ENCODE measurements at places on chromosomes 2 and 18.

- DNase-seq = no peak
Observed at GRCh38 chr2:47039489-47039870, 115.6 kb downstream of the STPG4 start.

DNA sequence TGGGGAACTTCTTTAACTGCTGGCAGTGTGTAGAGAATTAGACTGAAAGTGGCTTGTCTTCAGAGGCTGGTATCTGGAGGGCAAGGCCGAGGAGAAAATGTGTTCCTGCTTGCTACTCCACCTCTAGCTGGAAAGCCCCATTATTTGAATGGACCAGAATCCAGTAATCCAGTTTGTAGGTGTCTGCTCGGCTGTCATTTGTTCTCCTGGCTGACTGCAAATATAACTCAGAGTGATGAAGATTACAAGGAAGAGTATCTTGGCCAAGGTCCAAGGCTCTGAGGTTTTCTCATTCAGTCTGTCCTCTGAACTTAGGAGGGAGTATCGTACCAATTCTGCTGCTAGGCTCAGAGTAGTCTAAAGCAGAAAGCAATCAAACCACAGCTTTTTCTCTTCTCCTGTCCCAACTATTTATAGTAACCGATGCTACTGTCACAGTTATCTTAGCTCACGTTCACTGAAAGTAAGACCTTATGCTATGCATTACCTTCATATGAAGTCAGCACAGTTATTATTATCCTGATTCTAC lies 228.6 kb downstream of the SETBP1 start:
- peak; percentile 17 for DNase-seq

DNA sequence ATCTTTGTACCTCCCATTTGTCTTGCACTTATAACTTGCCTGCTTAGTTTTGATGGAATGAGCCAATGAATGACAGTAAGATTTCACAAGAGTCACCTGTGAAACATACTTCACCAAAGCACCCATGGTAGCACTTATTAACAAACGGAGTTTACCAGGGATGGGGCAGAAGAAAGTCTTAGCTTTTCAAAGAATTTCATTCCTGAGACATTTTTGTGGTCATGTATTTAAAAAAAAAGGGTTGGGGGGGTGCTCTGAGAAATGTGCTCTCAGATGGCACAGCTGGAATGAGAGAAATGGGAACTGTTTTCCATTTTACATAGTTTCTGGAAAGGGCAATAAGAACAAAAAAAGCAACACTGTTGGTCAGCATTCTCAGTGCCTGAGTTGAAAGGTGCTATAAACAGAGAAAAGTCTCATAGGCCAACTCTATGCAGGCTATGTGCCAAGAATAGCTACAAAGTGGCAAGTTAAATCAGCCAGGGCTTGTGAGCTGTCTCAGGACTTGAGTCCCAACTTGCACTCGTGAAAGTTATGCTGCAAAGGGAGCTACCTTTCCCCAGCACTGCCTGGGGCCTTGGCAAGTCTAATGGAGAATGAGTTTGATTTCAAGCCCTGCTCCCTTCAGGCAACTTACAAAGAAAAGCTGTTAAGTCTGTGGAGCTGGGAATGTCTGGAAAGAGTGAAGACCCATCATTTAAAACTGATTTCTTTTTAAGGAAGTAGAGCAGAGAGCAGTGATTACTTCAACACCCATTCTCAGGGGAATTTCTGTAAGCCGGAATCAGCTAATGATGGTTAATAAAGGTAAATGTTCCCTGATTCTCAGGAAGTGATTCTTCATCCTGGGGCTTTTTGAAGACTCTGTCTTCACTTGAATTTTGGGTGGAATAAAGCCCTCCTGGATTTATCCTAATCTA lies 170.6 kb downstream of the SLC8A1 start:
- peak; percentile 87 for DNase-seq

DNA sequence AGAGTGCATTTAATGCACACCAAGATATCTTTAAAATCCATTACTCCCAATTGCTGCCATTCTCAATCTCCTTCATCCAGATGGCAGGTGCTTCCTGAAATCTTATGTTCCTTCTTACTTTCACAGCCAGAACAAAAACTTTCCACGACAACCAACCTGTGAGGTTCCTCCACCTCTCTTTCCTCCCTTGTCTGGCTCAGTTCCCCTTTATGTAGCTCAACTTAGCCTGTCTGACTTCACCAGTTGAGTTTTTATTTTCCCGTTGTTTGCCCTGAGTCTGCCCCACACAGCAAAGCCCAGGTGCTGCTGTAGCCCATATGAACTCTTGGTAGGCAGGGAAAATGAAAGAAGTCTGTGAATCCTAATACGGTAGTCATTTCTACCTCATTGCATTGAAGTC lies 112.5 kb downstream of the MREG start:
- DNase-seq = no peak

- no peak for DNase-seq
Observed at GRCh38 chr18:32112826-32113225, 21.2 kb downstream of the RNF138 start.

- DNase-seq = no peak
Observed at GRCh38 chr18:65257149-65257548, 493.7 kb upstream of the CDH7 start.

DNA sequence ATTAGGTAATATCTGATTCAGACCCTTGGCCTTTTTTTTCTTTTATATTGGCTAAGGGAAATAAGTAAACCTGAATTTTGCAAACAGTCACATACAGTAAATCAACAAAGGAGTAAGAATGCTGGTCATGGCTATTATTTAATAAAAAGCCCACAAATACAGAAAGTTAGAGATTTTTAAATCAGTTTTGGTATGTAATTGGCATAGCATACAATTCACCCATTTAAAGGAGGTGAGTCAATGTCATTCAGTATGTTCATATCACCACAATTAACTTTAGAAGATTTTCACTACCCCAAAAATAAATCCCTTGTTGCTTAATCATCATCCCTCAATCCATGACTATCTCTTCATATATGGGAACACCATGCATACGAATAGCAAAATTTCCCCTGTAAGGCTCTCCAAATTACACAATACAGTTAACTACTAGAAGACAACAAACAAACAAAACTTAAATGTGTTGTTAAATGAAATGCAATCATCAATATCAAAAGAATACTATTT lies 45.9 kb upstream of the NYAP2 start:
- no peak for DNase-seq

DNA sequence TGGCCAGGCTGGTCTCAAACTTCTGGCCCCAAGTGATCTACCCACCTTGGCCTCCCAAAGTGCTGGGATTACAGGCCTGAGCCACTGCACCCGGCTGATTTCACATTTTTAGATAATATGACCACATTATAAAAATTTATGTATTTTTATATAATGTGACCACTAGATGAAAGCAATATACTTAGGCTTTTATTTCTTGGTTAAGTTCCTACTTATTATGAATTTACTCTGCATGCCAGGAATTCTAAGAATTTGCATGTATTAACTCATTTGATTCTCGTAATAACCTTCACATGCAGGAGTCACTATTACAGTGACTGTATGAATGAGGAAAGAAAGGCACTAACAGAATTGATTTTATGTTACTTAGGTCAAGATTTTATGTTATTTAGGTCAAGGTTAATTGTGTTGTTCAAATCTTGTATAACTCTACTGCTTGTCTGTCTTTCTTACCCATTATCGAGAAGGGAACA lies 25.6 kb upstream of the CASP8 start:
- DNase-seq = no peak

GRCh38 chr2:228653884-228654283 lies 472.4 kb upstream of the SPHKAP start:
- DNase-seq = no peak

GRCh38 chr2:118650327-118650726 lies 197.1 kb downstream of the EN1 start:
- no peak for DNase-seq

DNA sequence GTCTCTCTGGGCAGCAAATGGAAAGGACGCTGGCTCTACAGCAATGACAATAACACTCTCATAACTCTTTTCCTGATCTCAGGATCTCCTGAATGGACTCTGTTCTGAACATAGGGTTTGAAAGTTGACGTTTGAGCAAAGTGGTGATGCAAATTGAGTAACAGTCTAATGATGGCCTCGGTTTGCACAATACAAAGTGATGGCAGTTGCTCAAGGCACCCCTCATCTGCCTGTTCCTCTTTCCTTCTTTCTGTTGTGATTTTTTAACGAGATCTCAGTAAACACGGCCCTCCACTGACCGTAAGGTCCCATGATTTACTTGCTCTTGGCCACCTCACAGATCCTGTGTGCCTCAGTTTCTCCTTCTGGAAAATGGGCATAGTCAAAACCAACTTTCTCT lies 303.6 kb downstream of the SLC8A1 start:
- no peak for DNase-seq

GRCh38 chr2:11738589-11739436 lies 7.6 kb upstream of the LPIN1 start:
- DNase-seq = peak; percentile 74

- DNase-seq = no peak
Observed at GRCh38 chr2:156907806-156908205, 349.7 kb upstream of the GALNT5 start.

DNA sequence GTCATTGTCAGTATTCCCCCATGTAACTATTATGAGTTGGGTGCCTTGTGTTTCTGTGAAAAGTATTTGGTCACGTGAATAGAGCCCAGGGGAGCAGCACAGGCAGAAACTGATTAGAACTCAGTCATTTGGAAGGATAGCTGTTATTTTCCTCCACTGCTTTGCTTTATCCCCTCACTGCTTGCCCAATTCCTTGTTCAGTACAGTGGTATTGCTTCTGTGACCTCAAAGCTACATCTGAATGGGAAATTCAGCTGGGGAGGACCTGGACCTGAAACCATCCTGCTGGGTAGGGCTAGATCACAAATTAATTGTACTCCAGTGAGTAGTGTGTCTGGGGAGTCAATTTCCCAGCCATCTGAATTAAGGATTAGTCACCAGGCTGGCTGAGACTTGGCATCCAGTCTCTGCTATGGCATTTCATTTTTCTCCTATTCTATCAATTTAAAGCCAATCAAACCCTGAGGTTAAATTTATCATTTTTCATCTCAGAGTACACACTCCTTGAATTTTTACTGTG lies 1231.6 kb upstream of the GYPC start:
- DNase-seq = no peak

DNA sequence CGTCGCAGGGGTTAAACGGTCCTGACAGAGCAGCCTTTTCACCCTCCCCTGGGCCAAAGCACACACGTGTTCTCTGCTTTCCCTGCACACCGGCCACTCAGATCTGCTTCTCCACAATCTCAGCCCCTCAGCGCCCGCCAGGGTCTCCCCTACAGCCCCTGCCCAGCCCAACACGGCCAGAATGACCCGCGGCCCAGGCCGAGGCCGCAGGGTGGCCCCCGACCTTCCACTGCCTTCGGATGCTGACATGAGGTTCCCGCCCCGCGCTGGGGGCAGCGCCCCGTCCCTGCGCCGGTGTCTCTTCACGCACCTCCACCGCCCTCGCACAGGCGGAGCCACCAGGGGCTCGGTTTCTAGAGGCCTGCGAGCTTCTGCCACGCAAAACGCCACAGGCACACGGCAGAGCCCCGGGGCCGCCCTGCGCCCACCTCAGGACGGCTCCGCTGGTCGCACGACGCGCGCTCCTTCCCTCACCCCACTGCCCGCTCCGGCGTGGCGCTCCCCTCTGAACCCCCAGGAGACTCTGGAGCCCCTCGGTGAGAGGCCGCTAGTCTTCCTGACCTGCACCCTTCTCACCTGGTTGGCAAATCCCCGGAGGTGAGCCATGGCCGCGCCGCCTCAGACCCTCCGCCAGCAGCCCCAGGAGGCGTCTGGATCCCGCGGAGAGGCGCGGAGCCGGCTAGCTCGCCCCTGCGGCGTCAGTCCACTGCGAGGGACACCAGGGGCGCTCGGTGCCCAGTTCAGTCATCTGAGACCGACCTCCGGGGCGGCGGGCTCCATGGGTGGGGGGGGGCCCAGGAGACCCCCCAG lies 749 bp downstream of the STK25 start:
- no peak for DNase-seq

DNA sequence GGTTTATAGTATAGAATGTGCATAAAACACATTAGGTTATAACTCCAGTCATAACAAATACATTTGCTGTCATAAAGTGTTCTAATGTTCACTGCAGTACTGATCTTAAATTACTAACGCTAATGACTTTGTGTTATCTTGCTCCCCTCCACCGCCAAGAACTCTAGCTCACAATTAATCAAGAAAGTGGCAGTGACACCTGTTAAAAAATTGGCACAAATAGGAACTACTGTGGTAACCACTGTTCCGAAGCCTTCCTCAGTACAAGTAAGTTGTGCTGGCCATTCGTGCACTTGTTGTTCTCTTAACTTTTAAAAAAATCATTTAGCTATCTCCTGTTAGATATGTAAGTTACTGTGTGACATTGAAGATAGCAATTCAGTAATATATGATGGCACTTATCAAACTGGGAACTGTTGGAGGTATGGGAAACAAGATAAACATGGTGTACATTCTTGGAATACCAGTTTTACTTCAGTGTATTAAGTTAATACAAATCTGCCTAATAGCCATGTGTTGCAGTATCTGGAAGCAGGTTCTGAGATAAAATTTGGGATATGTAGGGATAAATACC lies 41.2 kb downstream of the TAF4B start:
- DNase-seq = no peak

- peak; percentile 84 for DNase-seq
Observed at GRCh38 chr2:27217173-27218121, at the start of gene CAD. Gene CAD (plus strand): TSS chr2:27217369. CDS start chr2:27217552, 183 bp downstream.

- no peak for DNase-seq
Observed at GRCh38 chr2:80102026-80102425, 202.5 kb downstream of the LRRTM1 start.

GRCh38 chr2:172811027-172811426 lies 75.4 kb downstream of the RAPGEF4 start:
- no peak for DNase-seq

GRCh38 chr2:176085861-176086771 lies 2.4 kb upstream of the EVX2 start:
- DNase-seq = peak; percentile 20
